ENCODE measurements at places on chromosomes 2 and 18. TPM values are rescaled to one million over a fixed set of nuclear protein-coding genes. Genes with fewer than 3 reads are reported as not detected.

DNA sequence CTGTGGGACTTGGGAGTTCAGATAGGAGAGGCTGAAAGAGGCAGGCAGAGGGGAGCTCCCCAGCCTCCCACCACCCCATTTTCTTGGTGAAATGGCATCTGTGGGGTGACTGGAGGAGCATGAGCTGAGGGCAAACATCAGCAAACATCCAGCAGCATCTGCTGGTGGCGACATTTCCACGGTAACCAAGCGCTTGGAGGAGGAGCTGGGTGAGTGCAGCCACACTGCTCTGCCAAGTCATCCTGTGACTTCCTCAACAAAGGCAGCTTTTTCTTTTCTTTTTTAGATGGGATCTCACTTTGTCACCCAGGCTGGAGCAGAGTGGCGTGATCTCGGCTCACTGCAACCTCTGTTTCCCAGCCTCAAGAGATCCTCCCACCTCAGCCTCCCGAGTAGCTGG is 5.6 kb downstream of the TXNL4A start:
- peak; percentile 35 for DNase-seq

DNA sequence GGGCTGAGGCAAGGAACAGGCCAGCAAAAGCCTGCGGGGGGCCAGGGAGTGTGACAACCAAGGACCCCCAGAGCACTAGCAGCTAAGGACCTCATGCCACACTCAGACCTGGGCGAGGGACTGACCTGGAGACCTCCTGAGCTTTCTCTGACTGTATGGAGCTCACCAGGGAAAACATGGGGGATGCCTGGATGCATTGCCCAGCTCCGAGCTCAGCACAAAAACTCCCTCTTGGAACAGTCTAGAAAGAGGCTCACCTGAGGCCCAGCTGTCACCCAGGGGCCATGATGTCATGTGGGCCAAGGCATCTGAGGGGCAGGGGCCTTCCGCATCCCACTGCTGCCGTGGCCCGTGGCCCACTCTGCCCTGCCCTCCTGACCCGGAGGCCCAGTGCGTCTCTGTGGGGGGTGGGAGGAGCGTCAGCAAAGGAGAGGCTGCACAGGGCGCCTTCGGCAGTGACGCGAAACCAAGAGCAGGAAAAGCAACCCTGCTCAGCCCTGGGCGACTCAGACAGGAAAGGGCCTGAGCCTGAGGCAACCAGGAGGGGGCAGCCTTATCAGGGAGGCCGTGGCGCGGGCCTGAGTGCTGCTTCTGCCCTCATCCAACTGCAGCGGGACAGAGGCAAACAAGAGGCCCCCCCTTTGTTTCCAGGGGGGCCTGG is 57.3 kb upstream of the ALPP start:
- DNase-seq, result no peak

DNA sequence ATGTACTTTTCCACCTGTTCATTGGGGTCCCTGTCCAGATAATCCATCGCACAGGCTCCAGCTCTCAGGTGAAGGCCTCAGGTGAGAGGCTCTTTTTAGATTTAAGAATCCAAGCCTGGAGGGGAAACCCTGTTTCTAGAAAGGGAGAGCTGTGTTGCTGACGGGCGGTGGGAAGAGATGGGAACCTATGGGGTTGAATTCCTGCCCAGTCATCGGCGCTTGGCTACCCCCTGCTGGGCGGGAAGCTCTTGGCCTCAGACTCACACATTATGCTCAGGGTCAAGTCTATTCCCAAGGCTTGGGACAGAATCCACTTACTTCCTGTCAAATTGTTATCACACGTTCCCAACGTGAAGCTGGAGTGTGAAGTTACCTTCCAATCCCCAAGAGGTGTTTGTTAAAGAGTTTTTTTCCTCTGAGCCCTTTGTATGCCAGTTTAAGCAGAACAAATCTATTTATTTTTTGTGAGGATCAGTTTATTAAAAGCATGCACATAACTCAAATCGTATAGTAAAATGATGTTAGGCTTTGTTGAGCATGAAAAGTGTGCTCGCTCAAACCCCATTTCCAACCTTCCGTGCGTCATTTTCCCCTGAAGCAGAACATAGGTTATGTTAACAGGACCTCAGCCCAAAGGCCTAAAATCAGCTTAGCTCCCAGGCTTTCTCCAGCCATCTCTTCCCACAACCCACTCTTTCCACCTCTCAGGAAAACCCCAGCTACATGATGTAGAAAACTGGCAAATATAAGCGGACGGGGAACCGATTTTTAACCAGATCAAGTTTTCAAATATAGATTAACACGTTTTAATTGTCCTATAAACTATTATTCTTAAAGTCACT is 181.7 kb upstream of the ETAA1 start:
- peak; percentile 65 for DNase-seq

DNA sequence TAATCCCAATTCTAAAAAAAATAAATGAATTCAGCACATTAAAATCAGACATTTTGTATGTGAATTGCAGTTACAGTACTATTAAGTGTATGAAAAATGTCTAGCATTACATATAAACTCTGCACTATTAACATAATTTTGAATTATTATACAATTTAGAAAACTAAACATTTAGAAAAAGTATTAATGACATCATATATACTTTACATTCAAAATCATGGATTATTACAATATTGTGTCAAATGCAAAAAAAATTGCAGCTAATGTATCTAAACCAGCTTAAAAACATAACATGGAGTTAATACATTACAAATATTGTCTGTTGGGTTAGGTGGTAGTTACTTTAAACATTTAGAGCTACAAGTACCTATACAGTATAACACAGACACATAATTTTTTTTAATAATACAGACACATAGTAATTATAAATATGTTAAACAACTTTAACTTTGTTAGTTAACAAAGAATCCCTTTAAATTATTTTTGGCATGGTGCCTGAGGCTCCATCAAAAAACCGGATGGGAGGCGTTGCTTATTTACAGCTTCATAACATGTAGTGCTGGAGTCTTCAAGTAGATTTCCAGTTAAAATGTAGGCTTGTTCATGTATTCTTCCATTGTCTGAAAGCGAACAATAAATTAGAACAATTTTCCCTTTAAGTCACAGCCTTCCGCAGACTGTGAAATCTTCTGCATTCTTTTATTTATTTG is 79.1 kb downstream of the AP1S3 start:
- DNase-seq, result no peak

PASK gene
- total RNA-seq, result 9.6 TPM

ANTXR1 gene
- total RNA-seq, result 38.6 TPM

HOXD8 gene
- total RNA-seq, result 0.49 TPM
